ENCODE measurements at places on chromosomes 11 and 22.

- DNase-seq = no peak
Measured at GRCh38 chr22:43308060-43308830, 34.9 kb downstream of the SCUBE1 start.

- DNase-seq = no peak
Measured at GRCh38 chr22:42997582-42998090, 17.3 kb downstream of the PACSIN2 start.

DNA sequence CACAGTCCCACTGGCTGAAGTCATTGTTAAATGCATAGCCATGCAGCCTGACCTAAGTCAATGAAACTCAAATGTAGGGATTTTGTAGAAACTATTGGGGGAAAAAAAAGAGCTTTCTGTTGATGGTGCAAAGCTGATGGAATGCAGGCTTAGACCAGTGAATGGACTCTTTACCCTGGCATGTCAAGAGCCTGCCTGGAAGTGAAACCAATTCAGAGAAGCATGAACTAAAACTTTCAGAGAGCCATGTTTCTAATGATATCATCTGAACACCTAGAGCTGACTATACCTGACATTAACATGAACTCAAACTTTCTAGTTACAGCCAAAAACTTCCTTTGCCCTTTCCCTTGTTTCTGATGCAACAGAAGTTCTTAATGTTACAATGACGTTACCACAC, 89.0 kb downstream of the APIP start:
- no peak for DNase-seq

- DNase-seq = no peak
Measured at GRCh38 chr22:38613588-38613987, 42.6 kb downstream of the FAM227A start.

- no peak for DNase-seq
Measured at GRCh38 chr11:13291800-13292199, 14.2 kb downstream of the BMAL1 start.

- DNase-seq = no peak
Measured at GRCh38 chr22:27820896-27821866, 19.6 kb upstream of the MN1 start.
